ENCODE measurements at places on chromosomes 1 and 21. TPM values are rescaled to one million over a fixed set of nuclear protein-coding genes. Genes with fewer than 3 reads are reported as not detected.

XKR8 gene
- total RNA-seq, result 3.5 TPM

CDKN2C gene
- 5.4 TPM for total RNA-seq

SDC3 gene
- total RNA-seq, result 46.8 TPM

KRTAP10-8 gene
- total RNA-seq, result not detected

TMEM183A gene
- total RNA-seq, result 59.1 TPM

TARBP1 gene
- 11.2 TPM for total RNA-seq

CAMSAP2 gene
- 51.7 TPM for total RNA-seq

- no peaks in the 10 kb centered on the region for H3K4me1 ChIP-seq
- DNase-seq, result no peak
These were observed 228.1 kb downstream of the C1orf94 start for GRCh38 chr1:34404804-34405203.

- no peaks in the 10 kb centered on the region for H3K27me3 ChIP-seq
- H3K27ac ChIP-seq, result no peak overlapping the region
- no peaks in the 10 kb centered on the region for H3K36me3 ChIP-seq
- H3K4me1 ChIP-seq, result peaks cover 28% of the 10 kb centered on the region
- no peak overlapping the region for H3K4me3 ChIP-seq
These were observed 77.0 kb upstream of the POU3F1 start for GRCh38 chr1:38123356-38124135.

GRCh38 chr1:23804183-23804835 is 3.8 kb upstream of the GALE start:
- DNase-seq, result no peak
- H3K27ac ChIP-seq, result no peak overlapping the region
- H3K36me3 ChIP-seq, result peaks cover 3% of the 10 kb centered on the region
- no peaks in the 10 kb centered on the region for H3K27me3 ChIP-seq
- H3K4me1 ChIP-seq, result peaks cover 10% of the 10 kb centered on the region

DNA sequence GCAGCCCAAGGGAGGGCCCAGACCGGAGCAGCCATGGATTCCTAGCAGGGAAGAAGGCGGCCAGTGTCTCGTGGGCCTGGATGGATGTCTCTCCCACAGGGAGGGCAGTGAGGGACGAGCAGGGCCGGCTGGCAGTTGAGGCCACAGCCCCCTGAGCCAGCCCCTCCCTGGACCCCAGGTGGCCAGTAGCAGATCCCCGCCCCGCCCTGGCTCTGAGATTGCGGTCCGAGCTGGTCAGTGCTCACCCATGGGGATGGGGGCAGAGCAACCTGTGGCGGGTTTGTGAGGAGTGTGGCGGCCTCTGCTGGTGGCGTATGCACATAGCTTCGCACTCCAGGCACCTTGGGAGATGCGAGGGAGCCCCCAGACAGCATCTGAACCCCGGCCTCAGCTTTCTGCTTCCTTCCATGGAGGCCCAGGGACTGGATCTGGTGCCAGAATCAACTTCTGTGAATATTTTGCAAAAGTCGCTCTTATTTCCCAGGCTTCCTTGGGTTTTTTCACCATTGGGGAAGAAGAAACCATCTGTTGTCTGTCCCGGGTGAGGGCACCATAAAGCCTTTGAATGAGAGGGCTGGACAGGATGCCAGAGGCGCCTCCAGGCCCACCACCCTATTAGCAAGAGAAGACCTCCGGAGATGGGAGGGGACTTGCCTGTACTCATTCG is 8.4 kb upstream of the KCNN3 start:
- peaks cover 5% of the 10 kb centered on the region for H3K4me1 ChIP-seq
- no peak for DNase-seq
- no peak overlapping the region for H3K27ac ChIP-seq
- no peak overlapping the region for H3K4me3 ChIP-seq

- peaks cover 29% of the 10 kb centered on the region for H3K4me1 ChIP-seq
- H3K27me3 ChIP-seq, result no peaks in the 10 kb centered on the region
- no peak overlapping the region for H3K27ac ChIP-seq
These were observed 72.4 kb downstream of the ATP5PO start for GRCh38 chr21:33843216-33843615.

GRCh38 chr1:27106561-27107323 is 48.2 kb downstream of the SLC9A1 start:
- no peaks in the 10 kb centered on the region for H3K27me3 ChIP-seq
- peak overlapping the region; percentile 41 for H3K27ac ChIP-seq
- peaks cover 17% of the 10 kb centered on the region for H3K4me1 ChIP-seq
- peaks cover 7% of the 10 kb centered on the region for H3K36me3 ChIP-seq
- no peak for DNase-seq
- H3K4me3 ChIP-seq, result no peak overlapping the region

DNA sequence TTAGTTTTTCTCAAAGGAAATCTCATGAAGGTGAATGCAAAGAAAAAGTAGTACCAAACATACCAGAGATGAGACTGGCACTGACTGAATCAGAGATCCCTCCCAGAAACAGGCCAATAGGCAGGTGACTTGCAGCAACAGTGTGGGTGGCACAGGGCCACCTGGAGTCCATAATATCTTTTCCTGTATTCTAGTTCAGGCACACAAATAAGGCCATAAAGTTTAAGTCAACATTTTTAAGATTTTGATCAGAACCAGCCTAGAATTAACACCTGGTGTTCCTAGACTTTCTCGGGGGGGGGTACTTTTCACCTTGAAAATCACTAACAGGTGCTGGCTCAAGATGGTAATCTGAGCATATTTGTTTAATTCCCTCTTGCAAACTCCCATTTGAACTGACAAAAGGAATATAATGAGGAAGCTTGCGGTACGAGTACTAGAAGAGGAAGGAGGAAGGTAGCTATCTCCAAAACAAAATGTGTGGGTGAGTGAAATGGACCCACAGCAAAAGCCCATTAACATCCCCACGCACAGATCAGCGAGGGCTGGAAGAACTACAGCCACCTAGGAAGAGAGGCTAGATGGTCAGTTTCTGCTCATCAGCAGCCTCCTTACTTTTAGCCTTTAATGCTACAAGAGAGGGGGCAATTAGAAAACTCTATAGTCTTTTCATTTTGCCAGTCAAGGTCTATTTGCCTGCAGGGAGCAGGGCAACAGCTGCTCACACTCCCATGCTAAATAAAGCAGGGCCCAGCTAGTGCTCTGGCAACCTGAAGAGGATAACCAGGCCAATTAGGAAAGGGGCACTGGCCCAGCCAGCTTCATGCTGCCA is 18.9 kb downstream of the SDE2 start:
- no peaks in the 10 kb centered on the region for H3K27me3 ChIP-seq
- no peak for DNase-seq
- peaks cover 9% of the 10 kb centered on the region for H3K4me1 ChIP-seq
- H3K36me3 ChIP-seq, result peaks cover 27% of the 10 kb centered on the region
- H3K27ac ChIP-seq, result no peak overlapping the region
- no peak overlapping the region for H3K4me3 ChIP-seq

- H3K36me3 ChIP-seq, result no peaks in the 10 kb centered on the region
- H3K4me3 ChIP-seq, result no peak overlapping the region
These were observed 40.1 kb downstream of the SYT6 start for GRCh38 chr1:114113411-114114184.

DNA sequence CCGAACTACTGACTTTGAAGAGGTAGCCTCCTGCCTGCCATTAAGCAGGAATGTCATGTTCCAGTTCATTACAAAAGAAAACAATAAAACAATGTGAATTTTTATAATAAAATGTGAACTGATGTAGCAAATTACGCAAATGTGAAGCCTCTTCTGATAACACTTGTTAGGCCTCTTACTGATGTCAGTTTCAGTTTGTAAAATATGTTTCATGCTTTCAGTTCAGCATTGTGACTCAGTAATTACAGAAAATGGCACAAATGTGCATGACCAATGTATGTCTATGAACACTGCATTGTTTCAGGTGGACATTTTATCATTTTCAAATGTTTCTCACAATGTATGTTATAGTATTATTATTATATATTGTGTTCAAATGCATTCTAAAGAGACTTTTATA is 159.8 kb upstream of the SGIP1 start:
- no peak overlapping the region for H3K4me3 ChIP-seq
- H3K4me1 ChIP-seq, result peaks cover 28% of the 10 kb centered on the region
- peaks cover 3% of the 10 kb centered on the region for H3K36me3 ChIP-seq
- no peaks in the 10 kb centered on the region for H3K27me3 ChIP-seq
- no peak overlapping the region for H3K27ac ChIP-seq

DNA sequence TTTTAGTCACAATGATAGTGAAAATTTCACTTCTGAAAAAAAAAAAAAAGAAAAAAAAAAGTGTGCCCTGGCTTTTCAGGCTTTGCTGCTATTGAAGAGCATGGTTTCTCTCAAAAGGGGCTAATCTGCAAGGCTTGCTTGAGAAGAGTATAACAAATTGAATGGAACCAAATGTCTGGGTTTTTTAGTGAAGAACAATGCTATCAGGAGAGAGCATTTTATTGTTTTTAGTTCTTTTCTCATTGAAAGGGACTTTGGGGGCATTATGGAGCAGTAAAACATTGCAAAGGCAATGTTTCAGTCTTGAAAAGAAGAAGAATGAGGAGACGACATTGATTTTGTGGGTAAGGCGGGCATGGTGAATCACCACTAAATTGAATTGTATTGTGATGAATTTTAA is 28.2 kb downstream of the VCAM1 start:
- H3K27me3 ChIP-seq, result peaks cover 3% of the 10 kb centered on the region
- H3K4me1 ChIP-seq, result no peaks in the 10 kb centered on the region
- no peak overlapping the region for H3K27ac ChIP-seq
- peaks cover 1% of the 10 kb centered on the region for H3K36me3 ChIP-seq
- DNase-seq, result no peak

DNA sequence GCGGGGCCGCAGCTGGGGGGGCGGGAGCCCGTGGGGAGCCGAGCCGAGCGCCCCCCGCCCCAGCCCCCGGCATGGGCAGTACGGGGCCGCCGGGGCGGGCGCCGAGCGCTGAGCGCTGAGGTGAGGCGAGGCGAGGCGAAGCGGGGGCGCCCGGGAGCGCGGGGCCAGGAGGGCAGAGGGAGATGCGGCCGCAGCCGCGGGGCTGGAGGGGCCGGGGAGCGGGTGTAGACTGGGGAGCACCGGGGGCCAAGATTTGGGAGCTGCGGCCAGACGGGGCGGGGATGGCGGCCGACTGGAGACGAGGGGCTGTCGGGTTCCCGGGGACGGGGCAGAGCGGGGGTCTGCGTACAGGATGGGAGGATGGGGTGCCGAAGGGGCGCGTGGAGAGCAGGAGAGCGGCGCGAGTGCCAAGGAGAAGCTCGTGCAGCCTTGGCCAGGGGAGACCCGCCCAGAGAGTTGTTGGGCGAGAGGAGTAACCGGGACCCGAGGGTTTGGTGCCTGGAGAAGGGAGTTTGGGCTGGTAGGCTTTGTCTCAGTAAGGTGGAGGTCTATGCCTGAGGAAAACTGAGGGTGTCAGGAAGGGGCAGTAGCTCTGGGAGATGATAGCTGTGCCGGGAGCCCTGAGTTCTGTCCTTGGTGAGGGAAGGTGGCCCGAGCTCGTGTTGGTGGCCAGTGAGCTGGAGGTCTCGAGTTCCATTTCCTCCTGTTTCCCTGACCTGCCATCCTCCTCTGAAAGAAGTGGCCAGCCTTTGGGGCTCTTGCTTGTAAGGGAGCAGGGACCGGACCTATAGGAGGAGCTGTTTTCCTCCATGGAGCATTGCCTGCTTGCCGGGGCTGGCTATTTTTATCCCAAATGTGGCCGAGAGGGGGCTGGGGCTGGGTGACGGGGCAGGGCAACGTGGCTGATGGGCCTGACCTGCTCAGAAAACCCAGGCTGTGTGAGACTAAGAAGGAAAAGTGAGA is 539 bp downstream of the ATP8B2 start:
- peaks cover 6% of the 10 kb centered on the region for H3K36me3 ChIP-seq
- DNase-seq, result no peak
- H3K27ac ChIP-seq, result peak overlapping the region; percentile 95
- peak overlapping the region; percentile 98 for H3K4me3 ChIP-seq

DNA sequence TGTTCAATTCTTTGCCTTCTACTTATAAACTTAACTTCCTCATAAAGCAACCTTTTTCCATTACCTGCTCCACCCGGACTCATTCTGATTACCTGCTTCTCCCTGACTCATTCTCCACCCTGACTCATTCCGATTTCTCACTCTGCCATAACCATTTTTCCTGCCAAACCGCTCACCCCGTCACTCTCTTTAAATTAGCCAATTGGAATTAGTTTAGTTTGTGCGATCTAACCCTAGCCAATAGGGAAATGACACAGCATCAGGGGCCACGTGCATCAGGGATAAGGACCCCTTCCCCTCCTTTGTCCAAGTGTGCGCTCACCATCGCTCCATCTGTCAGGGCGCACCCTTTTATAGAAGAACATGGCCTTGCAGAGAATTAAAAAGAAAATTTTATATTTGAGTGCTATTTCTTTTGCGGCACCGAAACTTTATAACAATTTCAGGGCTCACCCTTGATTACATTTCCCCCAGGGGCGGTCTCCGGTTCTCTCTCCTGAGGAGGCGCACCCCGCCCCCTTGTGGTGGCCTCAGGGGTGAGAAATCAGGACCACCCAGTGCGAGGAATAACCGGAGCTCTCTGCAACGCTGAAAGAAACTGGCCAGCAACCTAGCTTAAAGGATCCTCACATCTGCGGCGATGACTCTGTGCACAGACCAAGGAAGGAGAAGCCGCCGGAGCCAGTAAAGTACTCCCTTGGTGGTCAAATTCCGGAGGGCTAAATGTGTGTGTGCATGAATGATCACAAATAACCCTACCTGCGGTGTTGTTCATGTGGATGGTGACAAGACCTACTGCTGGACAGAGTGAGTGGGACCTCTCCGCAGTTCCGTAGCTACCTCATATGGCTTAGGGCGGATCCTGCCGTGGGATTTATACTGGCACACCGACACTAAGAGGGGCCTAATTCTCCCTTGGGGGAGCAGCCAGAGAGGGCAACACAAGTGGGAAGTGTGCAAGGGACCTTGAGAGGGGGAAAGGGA is 30.3 kb upstream of the CBR3 start:
- peak overlapping the region; percentile 26 for H3K4me3 ChIP-seq
- no peaks in the 10 kb centered on the region for H3K36me3 ChIP-seq
- no peak for DNase-seq
- H3K27ac ChIP-seq, result no peak overlapping the region
- peaks cover 48% of the 10 kb centered on the region for H3K27me3 ChIP-seq

DNA sequence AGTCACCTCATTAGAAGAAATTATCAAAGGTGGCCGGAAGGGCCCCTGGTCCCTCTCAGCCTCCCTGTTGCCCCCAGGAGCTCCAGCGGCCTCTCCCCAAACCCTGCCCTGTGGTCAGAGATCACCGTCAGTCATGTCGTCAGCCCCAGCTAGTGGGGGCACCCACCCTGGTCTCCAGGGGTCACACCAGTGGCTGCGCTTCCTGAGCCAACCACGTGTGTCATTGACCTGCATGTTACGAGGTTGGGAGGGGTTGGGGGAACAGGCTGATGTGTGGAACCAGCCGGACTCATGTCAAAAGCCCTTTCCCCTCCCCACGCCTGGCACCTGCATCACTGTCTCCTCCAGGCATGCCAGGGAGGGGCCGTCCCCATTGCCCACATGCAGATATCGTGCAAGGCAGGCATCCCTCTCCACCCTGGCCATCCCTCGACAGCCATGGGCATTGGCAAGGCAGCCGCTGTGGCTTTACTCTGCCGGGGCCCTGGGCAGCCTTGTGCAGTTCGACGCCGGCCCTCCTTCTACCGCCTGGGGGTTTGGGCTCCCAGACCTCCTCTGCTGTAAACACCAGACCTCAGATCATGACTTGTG is 128.7 kb downstream of the CRYAA start:
- peak; percentile 75 for DNase-seq
- H3K36me3 ChIP-seq, result no peaks in the 10 kb centered on the region
- H3K27me3 ChIP-seq, result peaks cover 3% of the 10 kb centered on the region
- peaks cover 21% of the 10 kb centered on the region for H3K4me1 ChIP-seq
- H3K4me3 ChIP-seq, result no peak overlapping the region
- H3K27ac ChIP-seq, result no peak overlapping the region

All from chondrocyte (in vitro differentiated cells).